ENCODE measurements at places on chromosomes 2 and 18.

DNA sequence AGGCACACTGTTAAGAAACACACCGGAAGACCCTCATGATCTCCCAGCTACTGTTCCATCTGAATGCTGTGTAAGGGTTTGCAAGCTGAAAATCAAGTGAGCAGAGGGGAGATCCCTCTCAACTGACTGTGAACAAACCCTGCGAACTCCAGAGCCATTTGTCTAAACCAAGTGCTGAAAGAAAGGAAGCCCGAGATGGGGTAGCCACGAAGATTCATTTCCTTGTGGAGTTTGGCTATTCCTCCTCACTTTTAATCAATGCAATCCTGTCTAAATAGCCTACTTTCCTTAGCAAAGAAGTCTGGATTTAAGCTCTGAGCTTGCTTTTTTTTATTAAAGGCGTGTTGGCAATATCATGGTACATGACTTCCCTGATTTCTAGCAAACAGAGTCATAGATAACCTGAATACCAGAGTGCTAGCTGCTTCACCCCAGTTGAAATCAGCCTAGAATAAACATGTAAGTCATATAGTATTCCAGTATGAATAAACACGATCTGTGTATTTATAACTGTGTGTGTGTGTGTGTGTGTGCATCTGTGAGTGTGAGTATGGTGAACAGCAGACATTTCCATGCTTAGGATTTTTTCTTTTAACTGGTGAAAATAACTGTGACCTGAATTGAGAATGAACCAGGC is 365.2 kb downstream of the ZNF521 start:
- DNase-seq = no peak

- no peak for DNase-seq
These were observed 16.7 kb upstream of the MSGN1 start for GRCh38 chr2:17799301-17800120.

- DNase-seq = no peak
These were observed 110.6 kb downstream of the DPP10 start for GRCh38 chr2:114553027-114553426.

DNA sequence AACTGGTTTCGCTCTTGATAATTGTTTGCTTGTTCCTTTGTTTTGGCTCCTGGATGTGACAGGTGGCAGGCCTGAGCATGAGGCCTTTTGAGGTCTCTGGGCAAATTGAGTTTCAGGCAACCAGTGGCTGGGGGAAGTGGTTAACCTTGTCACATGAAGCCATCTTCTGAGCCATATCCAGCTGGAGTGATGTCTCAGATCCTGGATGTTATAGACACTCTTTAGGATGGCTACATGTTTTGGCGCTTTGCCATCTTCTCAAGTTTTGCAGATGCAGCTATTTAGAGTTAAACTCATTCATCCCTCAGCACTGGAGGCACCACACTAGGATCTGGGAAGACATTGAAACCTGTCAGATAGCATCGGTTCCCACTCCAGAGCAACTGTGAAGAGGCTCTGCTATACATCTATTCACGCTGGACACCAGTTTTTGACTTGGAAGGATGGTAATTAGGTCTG is 25.3 kb upstream of the TACR1 start:
- no peak for DNase-seq

GRCh38 chr18:23635283-23636070 is 27.2 kb downstream of the ANKRD29 start:
- peak; percentile 77 for DNase-seq

DNA sequence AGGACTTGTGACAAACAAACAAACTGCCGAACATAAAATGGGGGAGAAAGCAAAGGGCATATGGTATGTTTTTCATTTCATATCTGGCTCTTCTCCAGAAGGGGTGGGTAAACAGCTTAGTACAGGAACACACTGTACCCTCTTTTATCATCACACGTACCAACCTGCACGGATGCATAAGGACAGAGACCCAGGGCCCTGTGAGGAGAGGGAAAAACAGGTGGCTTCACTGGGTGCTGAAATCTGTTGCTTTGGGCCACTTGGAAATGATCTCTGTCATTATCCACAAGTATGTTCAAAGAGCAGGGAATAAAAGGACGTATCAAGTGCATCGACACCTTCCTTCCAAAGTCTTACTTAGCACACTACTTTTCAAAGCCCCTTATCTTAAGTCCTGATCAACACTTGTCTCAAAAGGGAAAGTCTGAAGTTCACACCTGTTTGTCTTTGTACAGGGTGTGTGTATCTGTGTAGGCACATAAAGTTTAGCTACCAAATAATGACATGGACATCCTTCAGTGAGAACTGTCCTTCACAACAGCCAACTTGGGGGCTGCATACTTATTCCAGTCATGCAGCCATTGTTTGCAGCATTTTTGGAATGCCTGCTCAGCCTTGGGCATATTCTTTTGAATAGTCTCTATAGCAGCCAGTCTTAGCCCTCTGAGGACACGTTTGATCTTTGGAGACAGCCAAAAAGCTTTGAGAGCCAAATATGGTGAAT is 60.6 kb downstream of the IRS1 start:
- DNase-seq = no peak

GRCh38 chr18:35074581-35074980 is 33.4 kb downstream of the MAPRE2 start:
- DNase-seq = no peak

GRCh38 chr2:168912901-168913369 is 11.8 kb downstream of the G6PC2 start:
- no peak for DNase-seq

DNA sequence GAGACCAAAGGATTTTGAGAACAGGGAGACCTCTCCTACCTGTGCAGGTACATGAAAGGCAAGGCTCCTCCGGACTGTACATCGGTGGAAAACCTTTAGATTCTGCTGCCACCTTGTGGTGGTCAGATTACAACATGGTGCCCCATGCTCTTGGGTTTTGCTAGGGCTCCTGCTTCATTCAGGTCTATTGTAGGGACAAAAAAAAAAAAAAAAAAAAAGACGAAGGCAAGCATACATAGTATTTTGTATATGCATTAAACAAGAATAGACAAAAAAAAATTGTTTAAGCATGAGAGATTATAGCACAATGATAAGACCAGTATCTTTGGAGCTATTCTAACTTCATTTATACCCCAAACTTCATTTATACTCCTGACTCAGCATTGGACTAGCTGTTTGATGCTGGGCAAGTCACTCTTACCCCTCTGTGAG is 27.4 kb upstream of the SPR start:
- peak; percentile 77 for DNase-seq

GRCh38 chr2:24285484-24286152 is 74.7 kb downstream of the ITSN2 start:
- no peak for DNase-seq

- DNase-seq = no peak
These were observed 1.3 kb downstream of the RASGRP3 start for GRCh38 chr2:33477473-33478468.

DNA sequence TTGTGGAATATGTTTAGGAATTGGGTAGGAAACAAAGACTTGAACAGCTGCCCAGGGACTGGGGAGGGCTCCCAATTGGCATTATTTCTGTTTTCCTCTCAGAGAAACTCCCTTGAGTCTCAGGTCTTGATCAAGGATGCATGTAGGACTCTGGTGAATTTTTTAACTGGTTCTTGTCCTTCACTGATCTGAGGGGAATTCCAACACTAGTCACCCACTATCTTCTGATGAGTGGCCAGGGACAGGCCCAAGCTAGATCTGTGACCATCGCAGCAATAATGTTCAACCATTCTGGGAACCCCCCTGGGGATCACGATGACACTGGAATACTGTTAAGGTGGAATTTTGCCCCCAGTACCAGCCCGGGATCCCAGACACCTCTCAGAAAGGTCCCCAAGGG is 132.0 kb downstream of the SH3BP4 start:
- DNase-seq = no peak

GRCh38 chr2:173841110-173841509 is 124.1 kb downstream of the SP3 start:
- no peak for DNase-seq

DNA sequence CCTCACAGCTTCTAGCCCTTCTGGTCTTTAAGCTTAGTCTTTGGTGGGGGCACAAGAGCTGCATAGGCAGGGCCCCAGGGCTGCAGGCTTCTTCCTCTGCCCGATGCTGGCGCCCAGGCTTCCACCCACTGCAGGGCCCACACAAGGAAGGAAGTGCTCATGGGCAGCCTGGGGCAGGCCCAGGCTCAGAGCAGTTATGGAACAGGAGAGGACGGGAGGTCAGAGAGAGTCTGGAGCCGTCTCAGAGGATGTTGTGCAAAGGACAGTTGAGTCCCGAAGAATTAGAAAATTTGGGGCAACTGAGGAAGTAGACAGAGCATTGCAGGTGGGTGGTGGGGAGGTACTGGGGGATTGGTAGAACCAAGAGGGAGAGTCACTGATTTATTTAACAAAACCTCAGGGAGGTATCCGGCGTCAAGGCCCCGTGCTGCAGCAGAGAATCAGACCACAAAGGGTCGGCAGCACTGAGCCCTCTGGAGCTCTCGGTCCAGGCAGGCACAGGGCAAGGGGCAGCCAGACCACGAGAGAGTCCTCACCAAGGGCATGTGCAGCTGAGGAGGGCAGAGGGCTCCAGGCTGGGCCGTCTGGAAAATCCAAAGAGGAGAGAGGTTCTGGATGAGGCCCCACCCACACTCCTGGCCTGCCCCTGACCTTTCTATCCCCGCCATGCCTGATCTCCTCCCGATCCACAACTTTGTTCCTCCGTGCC is 110.8 kb upstream of the GLI2 start:
- no peak for DNase-seq

- no peak for DNase-seq
These were observed 1601.1 kb downstream of the SUCLG1 start for GRCh38 chr2:82857967-82858366.

DNA sequence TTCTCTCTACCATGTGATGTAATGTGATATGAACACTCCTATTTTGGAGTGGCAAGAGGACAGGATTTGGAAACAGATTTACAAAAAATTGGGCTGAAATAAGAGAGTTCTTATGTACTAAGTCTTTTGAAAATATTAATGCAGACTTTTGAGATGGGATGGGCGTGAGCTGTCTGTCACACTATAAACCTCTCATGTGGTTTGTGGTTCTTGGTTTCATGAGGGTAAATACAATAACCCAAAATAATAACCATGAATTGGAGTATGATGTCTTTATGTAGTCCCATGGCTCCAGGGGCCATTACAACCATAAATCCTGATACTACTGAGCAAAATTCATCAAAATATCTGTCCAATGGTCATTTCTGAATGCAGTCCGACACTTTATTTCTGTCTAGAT is 668.0 kb downstream of the MBD2 start:
- no peak for DNase-seq

- no peak for DNase-seq
These were observed 5.8 kb downstream of the PSD4 start for GRCh38 chr2:113179446-113180045.

- no peak for DNase-seq
These were observed 4.4 kb upstream of the GPR148 start for GRCh38 chr2:130724455-130724854.

DNA sequence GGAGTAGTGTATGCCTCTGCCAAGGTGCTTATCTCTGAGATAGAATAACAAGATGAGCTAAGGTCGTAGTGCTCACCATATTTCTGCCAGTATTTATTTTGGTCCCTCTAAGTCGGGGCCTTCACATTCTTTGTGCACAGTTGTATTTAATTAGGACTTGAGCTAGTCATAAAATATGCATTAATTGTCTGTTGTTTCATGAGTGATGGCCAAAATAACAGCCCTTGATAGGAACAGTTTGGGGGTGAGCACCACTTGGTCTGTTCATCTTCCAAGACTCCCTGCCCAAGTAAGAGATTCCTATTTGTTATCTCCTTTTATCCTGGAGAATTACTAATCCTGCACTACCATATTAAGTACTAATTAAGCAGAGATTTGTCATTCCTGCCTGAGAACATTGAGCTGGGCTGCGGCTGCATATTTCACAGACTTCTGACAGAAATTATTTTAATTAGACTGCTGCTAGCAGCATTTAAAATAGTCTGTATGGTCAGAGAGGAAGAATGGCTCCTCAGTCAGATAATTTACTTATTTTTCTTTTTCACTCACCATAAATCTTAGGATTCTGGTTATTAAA is 435.1 kb downstream of the MTX2 start:
- no peak for DNase-seq

DNA sequence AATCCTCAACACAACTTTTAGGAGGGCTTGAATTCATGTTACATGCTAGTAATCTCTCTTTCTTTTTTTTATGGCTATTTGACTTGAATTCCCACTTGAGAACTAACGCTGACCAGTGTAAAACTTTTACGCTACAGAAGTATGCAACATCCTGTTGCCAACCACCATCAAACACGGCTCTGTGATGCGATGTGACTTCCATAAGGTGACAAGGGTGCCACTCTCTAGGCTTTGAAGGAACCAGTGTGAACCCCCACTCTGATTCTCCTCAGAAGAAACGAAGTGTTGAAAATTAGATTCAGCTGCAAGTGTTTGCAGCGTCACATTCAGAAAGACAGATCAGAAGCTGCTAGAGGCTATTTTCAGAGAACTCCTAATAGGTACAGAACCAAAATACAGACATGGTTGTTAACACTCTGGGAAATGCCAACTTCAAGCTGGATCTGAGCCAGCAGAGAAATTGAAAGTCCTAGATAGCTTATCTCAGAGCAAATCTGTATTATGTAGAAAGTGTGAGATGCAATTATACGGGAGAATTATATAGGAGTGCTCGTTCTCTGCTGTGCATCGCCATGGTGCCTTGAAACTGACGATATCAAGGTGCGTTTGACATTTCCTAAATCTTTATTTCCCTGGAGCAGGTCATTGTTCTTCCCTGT is 271.2 kb downstream of the LPIN1 start:
- DNase-seq = no peak

- DNase-seq = no peak
These were observed 56.4 kb downstream of the RTP5 start for GRCh38 chr2:241925821-241926441.

DNA sequence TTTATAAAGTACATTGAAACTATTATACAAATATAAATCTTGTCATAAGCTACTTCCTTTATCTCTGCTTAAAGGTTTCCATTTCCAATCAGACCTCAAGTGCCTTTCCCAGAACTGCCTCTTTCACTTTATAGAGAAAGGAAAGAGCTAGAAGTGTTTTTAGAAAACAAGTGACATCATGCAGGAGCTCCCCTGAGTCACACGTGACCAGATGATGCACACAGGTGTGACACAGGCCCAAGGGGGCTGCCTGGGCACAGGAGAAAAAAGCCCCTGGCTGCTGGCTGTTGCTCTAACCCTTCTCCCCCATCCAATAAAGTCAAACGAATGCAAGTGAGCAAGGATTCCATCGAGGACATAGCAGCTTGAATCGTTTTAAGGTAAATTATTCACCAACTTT is 21.4 kb upstream of the SH3BP4 start:
- DNase-seq = no peak

GRCh38 chr2:34423301-34423700 is 824.2 kb upstream of the FAM98A start:
- DNase-seq = no peak
